Right kidney (tissue), 9 donors: ENCODE measurements at places on chromosomes 16 and 17.
A peak's percentile ranks its signal among the peaks of the same experiment; 100 is the strongest.

- no peak for DNase-seq
Measured at GRCh38 chr17:78812855-78813254, 27.8 kb downstream of the USP36 start.

GRCh38 chr17:28001149-28001548 is 41.3 kb upstream of the NLK start:
- no peak for DNase-seq

DNA sequence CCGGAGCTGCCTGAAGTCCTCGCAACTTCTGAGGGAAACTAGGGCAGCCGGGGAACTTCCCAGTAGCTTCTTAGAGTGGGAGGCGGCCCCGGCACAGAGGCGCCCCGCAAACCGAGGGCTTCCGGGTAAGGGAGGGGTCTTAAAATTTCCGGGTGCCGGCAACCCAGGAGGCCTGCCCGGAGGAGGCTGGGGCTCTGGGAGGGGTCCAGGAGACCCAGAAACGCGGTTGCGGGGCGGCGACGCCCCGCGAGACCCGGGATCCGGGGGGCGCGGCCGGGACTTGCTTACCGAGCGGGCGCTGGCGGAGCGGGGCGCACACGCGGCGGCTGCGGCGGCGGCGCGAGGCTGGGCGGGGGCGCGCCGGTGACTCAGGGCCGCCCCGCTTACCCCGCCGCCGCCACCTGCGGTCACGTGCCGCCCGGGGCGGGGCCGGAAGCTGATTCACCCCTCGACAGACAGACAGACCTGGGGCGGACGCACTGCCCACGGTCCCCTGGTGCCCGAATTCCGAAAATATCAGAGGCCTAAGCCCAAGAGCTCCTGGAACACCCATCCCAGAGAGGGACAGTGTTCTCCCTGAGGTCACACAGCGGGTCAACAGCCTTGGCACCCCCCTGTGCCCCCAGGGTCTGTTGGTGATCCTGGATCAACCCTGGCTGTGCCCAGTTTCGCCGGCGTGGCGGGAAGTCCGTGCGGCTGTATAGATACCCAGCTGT is at the start of gene FAM83G:
Gene FAM83G (minus strand): TSS at position 344 of the 716 bp plus-strand sequence. CDS start 723 bp downstream, outside the sequence.
- DNase-seq, result peak; percentile 63

DNA sequence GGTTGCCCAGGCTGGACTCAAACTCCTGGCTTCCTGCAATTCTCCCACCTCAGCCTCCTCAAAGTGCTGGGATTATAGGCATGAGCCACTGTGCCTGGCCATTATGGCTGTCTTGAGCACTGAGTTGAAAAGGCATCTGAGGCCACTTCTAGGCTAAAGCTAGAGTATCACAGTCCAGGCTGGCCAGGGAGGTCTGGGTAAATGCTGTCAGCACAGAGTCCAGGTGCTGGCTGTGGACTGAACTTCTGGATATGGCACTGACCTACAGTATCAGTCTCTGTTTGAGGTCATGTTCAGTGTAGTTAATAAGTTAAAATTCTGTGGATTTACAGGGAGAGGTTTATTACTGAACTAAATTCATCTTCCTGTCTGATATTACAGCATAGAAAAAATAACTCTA is 222.5 kb upstream of the TOM1L1 start:
- no peak for DNase-seq

GRCh38 chr16:23843143-23843542 is 7.4 kb downstream of the PRKCB start:
- no peak for DNase-seq

DNA sequence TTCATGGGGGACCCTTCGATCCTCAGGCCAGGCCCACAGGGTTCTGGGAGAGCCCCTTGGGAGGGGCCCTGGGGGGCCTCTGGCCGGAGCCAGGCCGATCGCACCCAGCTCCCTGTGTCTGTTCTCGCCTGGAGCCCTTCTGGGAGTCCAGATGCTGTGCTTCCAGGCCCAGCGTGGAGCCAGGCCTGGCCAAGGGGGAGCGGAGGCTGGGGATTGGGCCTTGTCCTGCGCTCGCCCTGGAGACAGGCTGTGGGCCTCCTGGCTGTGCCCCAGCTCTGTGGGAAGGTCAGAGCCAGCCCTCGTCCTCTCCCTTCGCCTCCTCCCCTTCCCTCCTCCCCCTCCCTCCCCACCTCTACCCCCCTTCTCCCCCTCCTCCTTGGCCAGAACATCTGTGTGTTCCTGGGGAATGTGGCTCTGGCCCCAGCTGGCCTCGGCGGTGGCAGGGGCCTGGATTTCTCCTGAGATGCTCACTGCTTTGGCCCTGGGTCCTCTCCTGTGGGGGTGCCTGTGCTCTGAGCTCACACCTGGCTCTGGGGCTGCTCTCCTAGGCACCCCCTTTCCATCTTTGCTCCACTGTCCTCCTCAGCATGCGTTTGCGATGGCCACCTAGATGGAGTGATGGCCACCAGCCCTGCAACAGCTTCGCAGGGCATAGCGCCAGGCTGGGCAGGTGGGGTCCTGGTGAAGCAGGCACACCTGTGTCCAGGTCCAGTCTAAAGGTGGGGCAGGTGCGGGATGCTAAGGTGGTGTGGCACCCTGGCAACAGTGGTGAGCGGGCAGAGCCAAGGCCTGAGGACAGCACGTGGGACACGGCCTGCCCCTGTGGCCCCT is 90.6 kb upstream of the CIBAR2 start:
- peak; percentile 58 for DNase-seq

DNA sequence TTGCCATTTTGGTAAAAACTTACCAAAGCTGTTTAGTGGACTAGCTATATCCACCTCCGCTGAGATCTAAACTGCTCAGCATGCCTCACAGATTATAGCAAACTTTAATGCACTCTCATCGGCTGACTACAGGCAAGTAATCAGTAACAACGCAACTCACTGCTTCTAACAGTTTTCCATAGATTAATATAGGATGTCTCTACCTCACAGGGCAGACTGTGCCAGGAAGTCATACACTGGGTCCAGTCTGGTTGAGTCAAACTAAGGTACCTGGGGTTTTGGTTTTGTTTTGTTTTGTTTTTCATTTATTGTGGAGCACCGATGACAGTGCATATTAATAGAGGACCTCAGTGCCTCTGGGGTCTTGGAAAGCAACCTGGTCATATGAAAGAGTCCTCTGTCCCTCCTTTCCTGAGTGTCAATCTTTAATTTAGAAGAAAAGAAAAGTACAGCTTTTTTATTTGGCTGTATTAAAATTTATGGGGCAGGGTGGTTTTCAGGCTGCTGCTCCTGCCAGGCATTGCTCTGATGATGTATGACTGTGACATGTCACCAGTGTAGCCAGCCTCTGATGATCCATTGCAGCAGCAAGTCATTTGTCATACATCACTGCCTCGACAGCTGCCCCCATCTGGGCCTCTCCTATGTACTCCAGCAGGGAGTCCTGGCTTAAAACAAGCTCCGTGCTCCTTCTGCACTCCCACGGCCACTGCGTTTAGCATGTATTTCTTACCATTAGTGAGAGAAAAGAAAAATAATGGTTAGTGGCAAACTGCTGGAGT is 854.1 kb downstream of the KCNJ2 start:
- DNase-seq, result peak; percentile 37

DNA sequence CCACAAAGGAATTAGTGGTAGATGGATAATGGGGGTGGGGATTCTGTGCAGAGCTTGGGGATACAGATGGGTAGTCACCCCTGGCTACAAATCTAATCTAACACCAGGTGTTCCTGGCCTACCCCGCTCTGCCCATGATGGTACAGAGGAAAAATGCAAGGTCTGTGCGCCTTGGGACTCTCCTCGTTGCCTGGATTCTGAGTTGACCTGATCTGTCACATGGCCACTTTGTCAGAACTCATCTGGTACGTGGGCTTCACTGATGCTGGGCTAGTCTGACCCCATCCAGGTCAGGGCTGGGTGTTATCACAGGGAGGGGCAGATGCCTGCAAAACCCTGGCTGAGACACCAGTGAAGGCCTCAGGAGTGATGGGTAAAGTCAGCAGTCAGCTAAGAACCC is 5.2 kb downstream of the ZNF764 start:
- DNase-seq, result no peak

- DNase-seq, result no peak
Measured at GRCh38 chr16:1338119-1338730, 4.8 kb downstream of the BAIAP3 start.

DNA sequence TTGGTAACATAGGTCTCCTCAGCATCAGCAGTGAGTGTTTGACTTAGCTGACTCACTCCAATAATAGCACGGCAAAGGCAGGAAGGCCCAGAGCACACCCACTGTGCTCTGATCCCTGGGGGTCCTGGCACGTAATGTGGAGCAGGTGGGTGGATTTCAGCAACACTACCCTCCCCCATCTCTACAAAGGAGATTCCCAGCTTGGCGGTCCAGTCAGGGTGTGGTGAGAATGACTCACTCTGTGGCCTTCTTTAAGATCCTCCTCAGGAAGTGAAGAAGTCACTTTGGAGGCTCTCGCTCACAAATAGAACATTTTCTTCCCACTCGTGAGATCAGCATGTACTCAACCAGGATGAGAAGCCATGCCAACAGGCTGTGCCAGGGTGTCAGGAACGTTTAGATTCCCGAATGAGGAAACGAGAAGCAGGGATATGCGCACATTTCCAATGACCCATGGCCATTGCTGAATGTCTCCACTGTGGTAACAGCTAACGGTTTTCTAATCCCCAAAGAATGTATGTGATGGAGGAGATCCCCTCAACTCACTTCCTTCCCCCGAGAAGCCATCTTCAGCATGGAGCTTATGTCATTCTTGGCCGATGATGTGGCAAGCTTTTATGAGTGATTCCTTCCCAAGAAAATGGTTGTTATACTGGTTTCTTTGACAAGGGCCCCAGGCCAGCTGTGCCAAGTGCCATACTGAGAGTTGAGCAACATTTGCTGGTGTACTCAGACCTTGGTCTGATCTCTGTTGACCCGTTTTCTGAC is 365.2 kb downstream of the C16orf95 start:
- no peak for DNase-seq

GRCh38 chr17:38320482-38320881 is 23.3 kb downstream of the GPR179 start:
- DNase-seq, result no peak

DNA sequence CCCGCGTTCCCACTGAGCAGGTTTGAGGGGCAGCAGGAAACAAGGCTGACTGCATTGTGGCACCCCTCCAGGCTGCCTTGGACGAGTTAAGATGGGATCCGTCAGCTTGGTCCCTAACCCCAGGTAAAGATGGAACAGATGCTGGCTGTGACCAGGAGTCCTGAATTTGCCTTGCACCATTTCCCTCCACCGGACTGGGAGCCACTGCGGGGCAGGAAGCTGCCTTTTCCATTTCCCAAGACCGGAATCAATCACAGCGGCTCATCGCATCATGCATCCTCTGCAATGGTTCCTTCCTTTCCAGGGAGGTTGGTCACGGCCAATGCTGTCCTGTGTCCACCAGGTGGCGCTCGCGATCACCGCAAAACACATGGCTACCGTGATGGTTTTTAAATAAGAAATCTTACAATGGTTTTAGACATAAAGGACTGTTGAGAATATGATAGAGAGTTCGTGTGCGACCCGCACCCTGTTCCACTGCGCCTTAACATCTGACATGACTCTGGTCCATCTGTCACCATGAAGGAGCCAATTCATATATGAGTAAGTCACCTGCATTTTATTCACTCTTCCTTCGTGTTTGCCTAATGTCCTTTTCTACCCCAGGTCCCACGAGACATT is 6.8 kb upstream of the MEAK7 start:
- DNase-seq, result peak; percentile 72

- DNase-seq, result no peak
Measured at GRCh38 chr16:450785-451512, 25.5 kb downstream of the RAB11FIP3 start.

GRCh38 chr17:51091635-51092034 is 29.0 kb downstream of the SPAG9 start:
- no peak for DNase-seq

DNA sequence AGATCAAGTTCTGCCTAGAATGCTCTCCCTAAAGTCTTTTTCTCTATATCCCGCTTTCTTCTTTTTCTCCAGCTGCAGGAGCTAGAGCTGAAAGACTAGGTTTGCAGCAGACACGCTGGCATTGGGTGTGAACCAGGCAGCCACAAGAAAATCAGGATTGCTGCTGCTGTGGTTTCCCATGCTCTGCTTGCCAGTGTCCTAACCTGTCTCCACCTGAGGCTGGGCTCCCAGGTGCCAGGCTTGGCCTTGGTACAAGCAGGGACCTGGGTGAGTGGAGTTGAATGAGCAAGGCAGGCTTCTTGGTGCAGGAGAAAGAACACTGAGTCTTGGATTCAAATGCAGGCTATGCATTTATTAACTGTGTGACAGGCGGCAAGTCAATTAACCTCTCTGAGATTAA is 440.3 kb upstream of the MAF start:
- DNase-seq, result no peak

DNA sequence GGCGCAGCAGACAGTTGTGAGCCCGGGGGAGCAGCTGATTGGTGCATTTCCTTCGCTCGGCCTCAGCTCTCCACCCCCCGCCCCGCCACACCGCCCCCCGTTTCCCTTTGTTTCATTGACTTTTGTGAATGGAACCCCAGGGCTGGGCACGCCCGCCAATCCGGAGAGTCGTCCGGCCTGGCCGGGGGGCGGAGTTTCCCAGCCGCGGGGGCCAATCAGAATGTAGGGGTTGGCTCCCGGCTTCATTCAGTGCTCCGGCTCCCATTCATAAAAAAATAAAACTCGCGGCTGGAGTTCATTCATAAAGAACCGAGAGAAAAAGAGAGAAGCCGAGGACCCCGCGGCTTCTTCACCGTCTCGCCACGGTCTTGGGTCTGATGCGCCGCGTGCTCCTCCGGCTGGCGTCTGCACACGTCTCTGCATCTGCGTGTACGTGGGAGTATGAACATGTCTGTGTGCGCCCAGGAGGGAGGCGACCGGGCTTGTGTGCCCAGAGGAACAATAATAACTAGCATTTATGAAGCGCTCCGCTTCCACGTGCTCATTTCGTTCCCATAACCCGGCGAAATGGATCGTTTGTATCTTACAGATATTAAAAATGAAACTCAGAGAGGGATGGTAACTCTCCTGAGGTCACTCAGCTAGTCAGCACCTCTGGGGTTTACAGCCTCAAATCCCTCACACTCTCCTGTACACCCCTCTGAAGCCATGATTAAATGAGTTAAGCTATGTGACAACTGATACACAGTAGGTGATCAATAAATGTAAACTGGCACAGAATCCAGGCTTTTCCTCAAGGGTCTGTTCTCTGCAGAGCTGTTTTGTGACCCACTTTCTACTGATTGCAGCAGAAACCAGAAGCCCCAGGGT is at the start of gene ETV4:
Gene ETV4 (minus strand): TSS at position 22 of the 870 bp plus-strand sequence. CDS start 723 bp downstream, outside the sequence.
- no peak for DNase-seq

- DNase-seq, result no peak
Measured at GRCh38 chr16:86549076-86549892, 5.8 kb downstream of the MTHFSD start.

DNA sequence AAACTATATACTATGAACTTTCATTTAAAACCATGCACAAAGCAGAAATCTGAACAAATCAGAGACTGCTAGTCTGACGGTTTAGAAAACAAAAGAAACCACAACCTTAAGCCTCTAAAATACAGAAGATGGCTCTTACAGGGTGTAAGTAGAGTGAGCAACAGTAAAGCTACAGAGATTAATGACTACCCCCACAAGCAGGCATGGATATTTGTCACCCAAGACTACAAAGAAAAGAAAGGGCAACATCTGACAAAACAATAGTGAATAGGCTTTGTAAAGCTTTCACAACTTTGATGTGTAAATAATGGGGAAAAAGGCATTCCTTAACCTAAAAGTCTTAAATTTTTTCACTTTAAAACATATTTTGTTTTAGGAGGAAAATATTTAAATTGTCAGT is 75.0 kb downstream of the SPAG9 start:
- peak; percentile 32 for DNase-seq
